Activated T-cell treated with anti-CD3 and anti-CD28 coated beads, Interleukin-2, amount 50 U/mL, for 1 hour (primary cell): ENCODE measurements at places on chromosomes 2 and 18.

GRCh38 chr2:237205043-237205541 lies 119.4 kb downstream of the COPS8 start:
- DNase-seq = no peak

- DNase-seq = no peak
Measured at GRCh38 chr2:215851696-215852095, 161.7 kb downstream of the MREG start.

- DNase-seq = no peak
Measured at GRCh38 chr2:166382448-166382847, 6.7 kb upstream of the SCN9A start.

DNA sequence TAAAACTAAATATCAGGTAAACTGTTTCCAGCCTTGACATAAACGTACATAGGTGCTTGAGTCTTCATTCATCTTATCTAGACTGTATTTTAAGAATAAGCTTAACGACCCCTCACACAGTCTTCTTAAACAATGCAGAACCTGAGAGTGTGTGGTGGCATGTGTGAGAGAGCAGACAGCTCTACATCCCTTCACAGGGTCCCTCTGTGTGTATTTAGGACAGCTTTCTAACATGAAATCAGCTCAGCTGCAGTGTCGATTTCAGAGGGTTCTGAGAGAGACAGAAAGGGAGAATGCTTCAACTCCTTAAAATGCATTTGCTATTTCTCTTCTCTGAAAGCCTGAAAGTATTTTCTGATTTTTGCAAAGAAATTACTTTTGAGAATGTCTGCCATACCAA lies 185.2 kb downstream of the GRB14 start:
- DNase-seq = no peak

DNA sequence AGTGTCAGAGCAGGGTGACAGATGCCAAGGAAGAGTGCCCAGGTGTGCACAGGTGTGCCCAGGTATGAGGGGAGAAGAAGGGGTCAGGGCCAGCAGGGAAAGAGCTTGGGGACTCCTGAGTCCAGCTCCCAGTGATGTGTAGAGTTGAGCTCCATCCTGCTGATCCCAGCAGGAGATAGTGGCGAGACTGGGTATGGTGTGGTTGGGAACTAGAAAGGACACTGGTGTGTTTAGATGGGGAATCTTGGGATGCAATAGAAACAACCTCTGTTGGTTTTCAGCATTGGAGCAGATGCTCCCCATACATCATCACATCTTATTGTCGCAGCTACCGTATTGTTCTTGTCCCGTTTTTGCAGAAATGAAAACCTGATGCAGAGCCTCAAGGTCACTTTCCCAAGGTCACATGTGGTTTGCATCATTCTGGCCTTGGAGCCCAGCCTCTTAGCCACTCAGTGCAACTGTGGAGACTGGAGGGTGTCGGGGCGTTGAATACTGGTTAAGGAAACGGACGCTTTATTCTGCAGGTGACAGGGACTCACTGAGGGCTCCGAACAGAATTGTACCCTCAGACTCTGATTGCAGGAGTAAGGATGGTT lies 166.7 kb downstream of the AGAP1 start:
- DNase-seq = no peak

DNA sequence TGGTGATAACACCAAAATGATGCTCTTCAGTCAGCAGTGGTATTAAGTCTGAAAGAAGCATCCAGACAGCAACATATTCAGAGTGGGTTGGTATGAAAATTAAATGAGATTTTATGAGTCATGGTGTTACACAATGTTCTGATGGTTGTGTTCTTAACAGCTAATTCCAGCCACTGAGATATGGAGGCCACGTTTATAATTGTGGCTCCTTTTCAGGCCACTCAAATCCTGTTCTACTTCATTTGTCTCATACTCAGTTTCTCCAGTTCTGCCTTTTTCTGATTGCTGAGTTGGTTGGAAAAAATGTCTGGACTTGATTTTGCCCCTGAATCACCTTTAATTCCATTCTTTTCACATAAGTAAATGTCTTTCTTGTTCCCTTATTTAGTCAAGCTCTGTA lies 162.7 kb upstream of the COL3A1 start:
- no peak for DNase-seq

GRCh38 chr2:3490191-3491170 lies 28.9 kb downstream of the ADI1 start:
- no peak for DNase-seq

DNA sequence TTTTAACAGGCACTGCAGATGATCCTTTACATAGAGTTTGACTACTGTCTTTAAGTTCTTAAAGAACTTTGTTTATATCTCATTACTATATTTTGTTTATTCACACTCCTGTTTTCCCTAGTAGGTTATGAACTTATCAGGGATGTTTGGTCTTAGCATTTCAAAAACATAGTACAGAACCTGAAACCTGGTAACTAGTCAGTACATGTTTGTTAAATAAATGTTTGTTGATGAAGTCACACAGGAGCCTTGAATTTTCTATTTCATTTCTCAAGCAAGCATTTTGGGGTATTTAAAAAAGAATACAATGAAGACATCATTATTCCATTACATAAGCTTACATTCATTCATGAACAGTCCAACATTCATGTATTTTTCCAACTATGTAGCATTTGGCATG lies 280.3 kb upstream of the ZSWIM2 start:
- DNase-seq = no peak

- DNase-seq = no peak
Measured at GRCh38 chr2:146437712-146438111, 1407.1 kb upstream of the ACVR2A start.

DNA sequence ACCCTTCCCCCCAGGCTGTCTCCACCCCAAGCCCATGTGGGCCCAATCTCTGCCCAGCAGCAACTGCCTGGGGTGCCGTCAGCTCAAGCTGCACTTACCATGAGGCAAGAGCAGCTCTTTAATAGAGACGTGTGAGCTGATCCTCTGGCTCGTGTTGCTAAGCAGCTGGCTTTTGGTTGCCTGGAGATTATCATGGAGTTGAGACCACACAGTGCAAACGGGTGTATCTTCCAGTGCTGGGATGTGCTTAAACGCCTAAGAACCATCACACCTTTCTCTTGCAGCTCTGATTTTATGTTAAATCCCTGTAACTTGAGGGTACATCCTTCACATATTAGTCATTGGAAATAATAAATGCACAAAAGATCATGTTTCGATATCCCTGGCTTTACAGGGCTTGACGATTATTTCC lies 271.1 kb downstream of the PRKCE start:
- DNase-seq = no peak

DNA sequence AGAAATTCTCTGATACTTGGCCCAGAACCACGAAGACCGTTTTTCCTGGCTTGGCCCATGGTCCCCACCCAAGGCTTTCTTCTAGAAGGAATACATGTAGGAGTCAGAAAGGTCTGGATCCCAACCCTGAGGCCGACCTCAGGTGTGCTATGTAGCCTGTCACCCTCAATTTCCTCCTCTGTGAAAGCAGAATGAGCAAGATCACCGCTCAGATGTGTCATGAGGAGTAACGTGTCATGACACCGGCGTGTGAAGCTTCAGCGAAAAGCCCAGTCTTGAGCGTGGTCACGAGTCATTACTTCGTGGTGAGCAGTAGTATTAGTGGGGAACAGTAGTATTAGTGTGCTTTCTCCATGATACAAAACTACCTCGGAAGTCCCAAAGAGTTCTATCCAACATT lies 103.4 kb downstream of the ALPK2 start:
- no peak for DNase-seq

GRCh38 chr18:56276466-56276865 lies 361.9 kb downstream of the TXNL1 start:
- no peak for DNase-seq

DNA sequence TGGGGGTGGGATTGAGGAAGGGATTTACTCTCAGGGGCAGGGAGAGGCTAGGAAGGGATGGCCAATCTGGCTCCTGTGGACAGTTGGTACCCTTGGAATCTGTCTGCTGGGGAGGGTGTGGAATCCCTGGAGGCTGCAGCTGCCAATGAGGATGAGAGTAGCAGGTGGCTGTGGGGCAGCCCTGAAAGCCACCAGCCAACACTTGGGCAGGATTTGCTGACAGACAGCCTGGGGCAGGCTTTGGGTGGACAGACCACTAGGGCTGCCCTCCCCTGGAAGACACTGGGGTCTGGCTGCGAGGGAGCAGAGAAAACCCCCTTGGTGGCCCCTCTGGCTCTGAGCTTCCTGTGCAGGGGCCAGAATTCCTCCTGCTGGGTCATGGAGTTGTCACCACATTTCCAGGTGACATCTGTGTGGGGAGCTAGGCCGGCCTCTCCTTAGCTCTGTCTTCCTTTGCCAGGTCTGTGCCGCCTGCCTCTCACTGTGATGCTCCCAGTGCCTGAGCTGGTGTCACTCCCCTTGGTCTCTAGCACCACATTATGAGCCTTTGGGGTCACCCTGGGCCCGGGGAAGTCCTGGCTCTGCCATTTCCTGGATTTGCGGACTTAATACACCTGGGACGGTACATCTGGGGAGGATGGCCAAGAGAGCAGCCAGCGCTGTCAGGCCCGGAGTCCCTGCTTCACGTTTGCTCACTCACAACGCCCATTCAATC lies 13.4 kb upstream of the ARHGEF4 start:
- DNase-seq = no peak

DNA sequence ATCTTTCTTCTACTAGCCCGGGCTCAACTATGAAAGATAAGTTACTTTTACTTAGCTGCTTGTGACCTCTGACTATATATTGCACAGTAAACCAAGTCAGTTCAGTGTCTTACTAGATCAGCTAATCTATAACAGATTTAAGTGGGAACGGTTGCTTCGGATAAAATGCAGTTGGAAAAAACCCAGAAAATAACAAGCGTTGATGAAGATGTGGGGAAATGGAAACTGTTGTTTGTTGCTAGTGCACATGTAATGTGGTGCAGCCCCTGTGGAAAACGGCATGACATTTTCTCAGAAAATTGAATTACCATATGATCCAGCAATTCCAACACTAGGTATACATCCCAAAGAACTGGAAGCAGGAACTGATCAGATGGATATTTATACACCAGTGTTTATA lies 248.5 kb downstream of the PRKCE start:
- DNase-seq = no peak

DNA sequence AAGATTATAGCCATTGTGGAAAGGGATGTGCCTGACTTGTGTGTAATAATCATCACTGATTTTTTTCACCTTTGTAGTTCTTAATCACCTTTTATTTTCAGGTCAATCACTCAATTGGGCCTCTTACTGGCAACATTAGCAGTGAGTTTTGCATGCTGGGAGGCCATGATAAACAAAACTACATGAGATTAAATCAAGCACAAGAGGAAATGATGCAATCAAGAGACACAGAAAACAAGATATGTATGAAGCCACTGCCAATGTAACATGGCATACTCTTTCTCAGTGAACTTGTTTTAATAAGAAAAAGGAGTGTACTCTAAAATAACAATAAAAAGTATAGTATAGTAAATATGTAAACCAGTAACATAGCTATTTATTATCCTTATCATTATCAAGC lies 69.9 kb upstream of the FSIP2 start:
- no peak for DNase-seq

DNA sequence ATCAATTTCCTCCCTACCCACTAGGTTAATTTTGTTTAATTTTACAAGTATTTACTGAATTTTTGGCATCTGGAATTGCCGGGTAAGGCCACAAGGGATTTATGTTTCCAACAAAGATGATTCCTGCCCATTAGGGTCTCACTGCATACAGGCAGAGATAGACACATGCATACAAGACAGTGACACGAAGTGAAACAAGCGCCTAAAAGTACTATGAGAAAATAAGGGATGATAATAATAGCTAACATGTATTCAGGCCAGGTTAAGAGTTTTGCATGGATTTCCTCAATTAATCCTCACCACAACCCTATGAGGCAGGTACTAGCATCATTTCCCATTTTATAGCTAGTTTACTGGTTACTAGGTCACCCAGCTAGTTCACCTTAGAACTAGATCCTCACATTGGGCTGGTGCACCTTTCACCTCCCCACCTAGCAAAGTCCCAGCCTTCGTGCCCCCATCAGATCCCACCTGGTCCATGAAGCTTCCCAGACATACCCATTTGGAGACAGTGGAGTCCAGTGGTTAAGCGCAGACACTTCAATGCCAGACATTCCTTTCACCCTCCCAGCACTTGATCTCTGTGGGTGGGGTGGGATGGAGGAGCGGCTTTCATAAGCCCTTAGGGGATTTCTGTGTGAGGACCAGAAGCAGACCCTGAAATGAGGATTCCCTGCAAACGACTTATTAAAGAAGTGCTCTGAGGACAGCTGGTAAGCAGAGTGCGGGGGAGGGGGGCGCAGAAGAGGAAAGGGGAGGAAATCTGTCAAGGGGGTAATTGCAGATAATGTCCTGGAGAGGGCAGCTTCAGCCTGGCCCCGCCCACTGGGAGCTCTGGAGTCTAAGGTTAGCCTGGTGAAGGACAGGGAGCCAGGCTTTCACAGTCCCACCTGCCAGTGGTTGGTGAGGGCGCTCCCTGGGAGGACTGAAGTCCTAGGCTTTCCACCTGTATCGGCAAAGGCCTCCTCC lies 5.8 kb upstream of the DGUOK start:
- DNase-seq = peak; percentile 38

DNA sequence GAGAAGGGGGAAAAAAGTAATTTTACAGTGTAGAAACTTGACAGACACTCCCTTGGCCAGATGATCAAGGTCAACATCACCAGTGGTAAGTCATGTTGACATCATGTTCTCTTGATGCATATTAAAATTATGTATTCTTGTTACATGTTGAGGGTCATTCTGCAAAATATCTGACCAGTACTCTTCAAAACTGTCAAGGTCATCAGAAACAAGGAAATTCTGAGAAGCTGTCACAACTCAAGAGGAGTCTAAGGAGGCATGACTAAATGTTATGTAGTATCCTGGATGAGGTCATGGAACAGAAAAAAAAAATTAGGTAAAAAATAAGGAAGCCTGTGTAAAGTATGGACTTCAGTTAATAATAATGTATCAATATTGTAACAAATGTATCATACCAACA lies 6.3 kb downstream of the SGPP2 start:
- no peak for DNase-seq

DNA sequence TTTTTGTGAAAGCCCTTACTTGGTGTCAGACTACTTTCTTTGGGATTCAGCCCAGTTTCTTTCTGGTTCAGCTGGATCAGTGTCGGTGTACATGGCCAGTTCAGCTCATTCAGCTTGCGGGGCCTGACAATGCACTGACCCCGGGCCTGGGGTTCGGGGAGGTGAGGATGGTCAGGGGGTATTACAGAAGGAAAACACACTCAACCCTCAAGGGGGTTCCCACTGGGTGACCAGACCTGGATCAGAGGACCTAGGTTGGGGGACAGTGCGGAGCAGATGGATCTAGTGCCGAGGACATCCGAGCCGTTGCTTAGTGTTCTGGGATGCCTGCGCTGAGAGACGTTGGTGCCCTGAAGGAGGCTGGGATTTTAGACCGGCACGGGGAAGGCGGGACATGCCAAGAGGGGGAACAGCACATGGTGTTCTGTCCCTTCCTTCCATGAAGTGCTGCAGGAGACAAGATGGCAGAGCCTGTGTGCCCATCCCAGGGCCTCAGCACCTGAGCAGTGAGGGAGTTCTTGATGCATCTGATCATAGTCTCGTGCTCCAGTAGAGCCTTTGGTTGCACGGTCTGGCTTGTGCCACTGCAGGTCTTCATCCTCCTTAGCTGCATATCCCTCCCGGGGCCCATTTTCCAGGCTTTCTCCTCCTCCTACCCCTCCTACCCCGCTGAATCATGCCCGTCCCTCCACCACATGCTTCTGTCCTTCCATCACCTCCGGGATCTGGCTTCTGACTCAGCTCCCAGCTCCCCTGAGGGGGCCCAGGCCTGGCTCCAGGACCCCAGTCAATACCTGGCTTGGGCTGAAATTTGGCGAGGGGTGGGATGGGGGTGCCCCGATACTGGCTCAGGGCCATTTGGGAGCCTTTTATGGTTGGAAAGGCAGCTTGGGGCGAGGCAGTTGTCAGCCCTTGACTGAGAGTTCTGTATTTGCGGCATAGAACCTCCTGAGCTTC lies 18.0 kb downstream of the SPEG start:
- no peak for DNase-seq

GRCh38 chr2:223043164-223043941 lies 8.6 kb upstream of the KCNE4 start:
- no peak for DNase-seq
